ENCODE measurements at places on chromosomes 3 and 15.

DNA sequence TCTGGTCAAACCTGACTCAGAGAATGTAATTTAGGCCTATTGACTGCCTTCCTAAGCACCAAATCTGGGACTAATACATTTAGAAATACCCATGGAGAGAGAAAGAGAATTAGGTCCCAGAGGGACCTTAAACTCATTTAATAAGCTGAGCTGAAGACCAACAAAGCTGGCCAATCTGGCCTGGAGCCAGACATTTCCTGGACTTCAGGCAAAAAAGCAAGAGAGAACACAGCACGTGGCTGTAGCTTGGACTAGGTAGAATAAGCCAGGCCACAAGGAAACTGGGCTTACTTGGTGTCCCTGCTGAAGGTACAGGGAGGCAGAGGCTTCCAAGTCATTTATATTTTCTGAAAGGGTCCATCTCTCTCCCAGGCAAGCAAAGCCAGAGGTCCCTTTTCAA, 88.1 kb downstream of the RTP4 start:
- no peak for DNase-seq

- no peak for DNase-seq
Measured at GRCh38 chr3:141246224-141246957, 14.8 kb downstream of the PXYLP1 start.

GRCh38 chr3:141998669-141999290, 122.3 kb downstream of the ATP1B3 start:
- DNase-seq, result no peak

DNA sequence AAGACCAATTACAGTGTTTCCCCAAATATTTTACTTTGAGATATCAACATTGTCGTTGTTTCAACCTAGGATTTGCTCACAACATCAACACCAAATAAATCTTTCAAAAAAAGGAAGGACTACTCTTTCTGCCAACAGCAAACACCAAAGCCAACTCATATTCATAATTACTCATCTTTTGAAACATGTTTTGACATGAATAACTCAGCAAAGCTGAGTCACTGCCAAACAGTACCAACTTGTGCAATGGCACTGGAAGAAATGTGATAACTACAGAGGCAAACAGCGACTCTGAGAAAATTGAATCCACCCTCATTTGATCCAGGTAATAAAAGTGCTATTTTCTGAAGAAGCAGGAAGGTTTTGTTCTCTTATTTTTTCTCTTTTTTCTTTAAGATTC, 67.2 kb downstream of the PEX5L start:
- no peak for DNase-seq

DNA sequence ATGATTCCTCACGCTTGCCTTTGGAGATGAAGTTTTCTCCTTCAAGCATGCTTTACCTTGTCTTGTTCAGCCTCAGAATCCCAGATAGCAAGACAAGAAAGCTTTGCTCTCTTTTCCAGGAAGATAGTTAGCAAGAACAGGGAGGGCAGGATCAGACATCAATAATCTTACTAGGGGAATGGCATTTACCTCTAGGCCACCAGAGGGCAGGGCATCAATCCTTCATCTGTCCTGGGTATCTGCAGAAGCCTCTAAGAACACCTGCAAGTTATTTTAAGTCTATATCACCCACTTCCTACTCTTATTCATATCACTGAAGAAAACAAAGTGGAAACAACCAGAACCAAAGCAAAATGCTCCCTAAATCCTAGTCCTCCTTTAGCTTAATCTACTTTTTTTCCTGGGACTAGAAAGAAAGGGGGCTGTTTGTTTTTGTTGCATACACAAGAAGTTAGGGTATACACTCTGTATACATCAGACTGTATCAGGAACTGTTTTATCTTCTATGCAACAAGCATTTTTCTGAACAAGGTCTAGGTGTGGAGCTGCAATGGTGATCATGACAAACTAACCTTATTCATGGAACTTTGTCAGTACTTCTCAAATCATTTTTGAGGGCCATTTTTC, 862.5 kb downstream of the CADM2 start:
- DNase-seq, result peak; percentile 52

DNA sequence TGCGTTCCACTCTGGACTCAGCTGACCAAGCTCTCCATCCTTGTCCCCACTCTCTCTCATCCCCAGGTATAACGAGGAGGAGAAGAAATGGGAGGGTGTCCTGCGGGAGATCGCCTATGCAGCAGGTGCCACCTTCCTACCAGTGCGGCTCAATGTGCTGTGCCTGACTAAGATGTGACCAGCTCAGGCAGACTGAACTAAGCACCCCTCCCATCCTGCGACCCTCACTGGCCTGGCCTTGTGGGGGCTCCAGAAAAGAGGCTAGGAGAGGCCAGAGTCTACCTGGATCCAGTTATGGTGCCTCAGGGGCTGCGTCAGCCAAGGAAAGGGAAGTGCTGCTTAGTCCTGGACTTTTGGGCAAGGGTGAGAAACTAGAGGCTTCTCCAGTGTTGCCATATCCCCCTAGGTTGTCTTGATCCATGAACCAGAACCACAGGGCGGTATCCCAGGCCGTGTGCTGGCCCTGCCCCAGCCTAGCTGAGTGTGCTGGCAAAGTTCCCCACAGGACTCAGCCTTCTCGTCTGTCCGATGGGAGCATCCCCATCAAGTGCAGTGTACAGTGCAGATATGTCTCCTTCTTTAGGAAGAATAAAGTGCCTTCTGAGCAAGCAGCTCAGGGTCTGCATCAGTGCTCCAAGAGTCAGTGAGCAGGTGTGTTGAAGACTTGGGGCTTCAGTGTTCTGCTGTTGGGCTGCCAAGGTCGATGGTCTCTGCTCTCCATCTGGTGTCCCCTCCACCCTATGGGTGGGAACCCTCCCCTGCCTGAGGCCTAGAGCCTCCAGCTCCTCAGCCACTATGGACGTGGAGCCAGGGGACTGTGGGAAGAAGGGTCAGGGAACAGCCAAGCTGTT, 6.7 kb downstream of the KLHL40 start:
- DNase-seq, result no peak

GRCh38 chr15:73650416-73651126, 17.4 kb upstream of the NPTN start:
- DNase-seq, result no peak

DNA sequence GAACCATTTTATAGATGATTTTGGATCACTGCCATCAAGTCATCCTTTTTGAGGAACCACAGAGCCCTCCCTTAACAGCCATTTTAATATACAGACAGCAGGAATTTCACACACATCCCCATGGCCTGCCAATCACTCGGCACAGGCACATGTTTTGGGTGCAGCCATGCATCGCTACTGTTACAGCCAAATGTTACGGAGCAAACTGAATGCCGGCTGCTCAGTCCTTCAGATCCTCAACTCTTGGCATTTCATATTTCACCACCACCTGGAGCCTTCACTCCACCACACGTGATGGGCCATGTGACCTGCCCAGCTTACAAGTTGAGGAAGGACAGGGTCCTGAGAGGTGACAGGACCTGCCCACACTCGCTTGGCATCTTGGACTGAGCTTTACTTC, 90.8 kb downstream of the OXNAD1 start:
- no peak for DNase-seq

- DNase-seq, result no peak
Measured at GRCh38 chr3:171876680-171877147, 33.6 kb downstream of the TMEM212 start.

DNA sequence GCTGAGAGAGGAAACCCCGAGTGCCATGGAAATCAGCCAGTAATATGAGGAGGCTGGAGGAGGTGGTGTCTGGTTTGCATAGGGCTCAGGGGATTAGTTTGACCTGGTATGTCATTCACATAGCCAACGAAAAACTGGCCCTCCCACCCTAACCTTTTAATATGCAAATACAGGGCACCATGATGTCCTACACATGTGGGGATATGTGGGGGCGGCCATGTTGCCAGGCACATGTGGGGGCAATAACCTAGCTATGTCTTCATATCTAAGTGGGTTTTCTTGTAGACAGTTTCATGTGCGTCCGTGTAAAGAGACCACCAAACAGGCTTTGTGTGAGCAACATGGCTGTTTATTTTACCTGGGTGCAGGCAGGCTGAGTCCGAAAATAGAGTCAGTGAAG, 110.1 kb downstream of the MOBP start:
- peak; percentile 49 for DNase-seq

- DNase-seq, result no peak
Measured at GRCh38 chr3:45597581-45597980, 3.0 kb downstream of the LIMD1 start.

GRCh38 chr15:75704263-75704615, 8.4 kb downstream of the CSPG4 start:
- DNase-seq, result no peak

GRCh38 chr3:172848910-172849309, 98.4 kb downstream of the ECT2 start:
- no peak for DNase-seq

GRCh38 chr3:43461345-43461744, 160.5 kb downstream of the ANO10 start:
- no peak for DNase-seq

- no peak for DNase-seq
Measured at GRCh38 chr15:88624156-88624970, 3.2 kb downstream of the AEN start.

- no peak for DNase-seq
Measured at GRCh38 chr3:15637131-15637951, 35.8 kb downstream of the BTD start.

- no peak for DNase-seq
Measured at GRCh38 chr3:157767607-157768006, 264.4 kb upstream of the VEPH1 start.

DNA sequence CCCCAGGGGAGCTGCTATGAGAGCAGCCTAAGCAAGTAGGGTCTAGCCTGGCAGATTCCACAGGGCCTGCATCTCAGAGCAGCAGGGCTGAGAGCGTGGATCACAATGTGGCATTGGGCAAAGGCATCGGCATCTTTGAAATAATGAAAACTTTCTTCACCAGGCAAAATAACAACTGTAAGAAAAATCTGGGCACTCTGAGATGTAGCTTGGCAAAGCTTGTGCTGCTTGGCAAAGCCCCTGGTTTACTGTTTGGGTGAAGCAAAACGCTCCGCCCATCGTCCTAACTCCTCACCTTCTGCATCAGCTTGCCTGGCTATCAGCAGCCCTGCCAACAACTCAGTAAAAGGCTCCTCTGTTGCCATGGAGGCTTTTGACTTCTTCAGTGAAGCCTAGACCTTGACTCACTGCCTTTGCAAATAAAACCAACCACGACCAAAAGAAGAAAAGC, 212.8 kb upstream of the EIF1B start:
- DNase-seq, result no peak

DNA sequence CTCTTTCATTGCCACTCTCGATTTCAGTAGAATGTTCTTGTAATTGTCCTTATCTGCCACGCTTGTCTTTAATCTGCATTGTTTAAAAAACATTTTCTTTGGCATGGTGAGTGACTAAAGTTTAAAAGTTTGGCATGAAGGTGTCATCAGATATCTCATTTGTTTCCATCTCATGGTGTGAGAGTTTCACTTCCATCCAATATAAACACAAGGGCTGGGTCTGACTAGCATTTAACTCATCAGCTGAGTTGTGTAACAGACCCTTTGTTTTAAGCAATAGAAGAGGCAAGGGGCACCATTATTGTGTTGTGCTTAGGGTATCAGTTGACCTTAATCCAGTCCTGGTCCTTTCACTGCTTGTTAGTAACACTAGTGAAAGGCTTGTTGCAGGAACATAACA, 49.9 kb upstream of the IL12A start:
- no peak for DNase-seq

- DNase-seq, result no peak
Measured at GRCh38 chr3:150114873-150115540, 144.3 kb upstream of the PFN2 start.

DNA sequence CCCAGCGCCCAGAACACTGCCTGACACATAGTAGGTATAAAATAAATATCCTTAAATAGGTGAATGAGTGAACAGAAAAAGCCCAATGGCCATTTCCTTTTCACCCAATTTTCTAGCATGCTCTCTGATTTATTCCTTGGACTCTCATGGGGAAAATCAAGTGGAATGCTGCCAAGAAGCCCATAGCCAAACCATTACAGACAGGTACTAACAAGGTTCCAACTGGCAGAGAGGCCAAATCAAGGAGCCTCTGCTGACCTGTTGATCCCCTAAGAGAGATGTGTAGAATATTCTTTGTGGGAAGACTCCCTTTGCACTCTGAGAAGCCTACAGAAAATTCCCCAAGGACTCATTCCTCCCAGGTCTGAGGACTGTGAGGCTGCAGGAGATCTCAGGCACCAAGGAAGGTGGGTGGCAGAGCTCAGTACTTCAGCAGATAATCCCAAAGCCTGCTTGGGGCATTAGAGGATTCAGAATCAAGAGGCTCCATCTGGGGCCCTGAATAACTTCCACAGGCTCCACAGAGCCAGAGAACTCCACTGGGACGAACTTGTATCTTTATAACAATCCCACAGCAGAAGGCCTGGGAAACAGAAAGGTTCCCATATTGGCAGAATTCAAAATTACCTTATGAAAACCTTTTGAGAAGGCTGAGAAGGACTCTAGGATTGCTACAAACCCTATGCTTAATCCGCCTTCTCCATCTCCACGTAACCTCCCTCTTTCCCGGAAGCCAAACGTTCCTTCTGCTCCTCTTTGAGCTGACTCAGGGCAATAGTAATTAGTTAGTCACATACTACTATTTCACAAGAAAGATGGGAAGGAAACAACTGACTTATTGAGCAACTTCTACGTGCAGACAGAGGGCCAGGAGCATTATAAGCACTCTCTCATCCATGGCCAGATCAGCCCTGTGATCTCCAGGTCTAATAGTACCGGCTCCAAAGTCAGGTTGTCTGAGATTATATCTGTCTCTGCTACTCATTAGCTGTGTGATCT, 34.5 kb downstream of the PRICKLE2 start:
- no peak for DNase-seq

GRCh38 chr15:44194323-44195150, 534 bp downstream of the FRMD5 start:
- DNase-seq, result no peak

- peak; percentile 37 for DNase-seq
Measured at GRCh38 chr3:127417709-127418559, 130.1 kb upstream of the PRR20G start.

DNA sequence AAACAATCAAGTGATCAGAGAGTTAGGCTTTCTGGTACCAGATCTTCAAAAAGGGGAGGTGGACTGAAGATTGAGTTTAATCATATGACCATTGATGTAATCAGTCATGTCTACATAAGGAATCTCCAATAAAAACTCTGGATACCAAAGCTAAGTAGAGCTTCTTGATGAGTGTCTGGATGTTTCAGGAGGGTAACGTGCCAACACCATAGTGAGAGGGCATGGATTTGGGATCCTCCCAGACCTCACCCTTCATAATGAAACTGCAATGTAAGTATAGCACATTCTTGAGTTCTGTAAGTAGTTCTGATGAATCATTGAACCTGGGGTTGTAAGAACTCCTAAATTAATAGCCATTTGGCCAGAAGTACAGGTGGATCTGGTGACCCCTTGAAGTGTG, 21.3 kb downstream of the PGPEP1L start:
- DNase-seq, result no peak

Data from ecto neural progenitor cell (in vitro differentiated cells).